ENCODE measurements at places on chromosomes 2 and 18.

GRCh38 chr2:21860907-21861306 is 737.1 kb downstream of the TDRD15 start:
- DNase-seq = no peak

DNA sequence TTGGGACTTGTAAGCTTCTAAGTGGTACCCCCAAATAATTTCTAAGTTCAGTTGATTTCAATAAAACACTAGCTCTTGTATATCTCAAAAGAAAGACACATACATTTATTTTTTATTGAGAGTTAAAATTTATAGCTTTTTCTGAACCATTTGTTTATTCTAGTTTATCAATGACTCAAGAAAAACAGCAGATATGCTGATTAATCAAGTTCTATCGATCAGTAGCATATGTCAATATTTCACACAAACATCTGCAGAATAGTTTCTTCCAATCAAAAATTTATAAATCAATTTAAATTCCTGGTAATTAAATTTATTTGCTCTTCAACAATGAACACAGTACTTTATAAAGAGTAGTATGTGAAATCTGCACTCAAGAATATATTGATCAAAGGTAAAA is 5.3 kb downstream of the FIGN start:
- no peak for DNase-seq

DNA sequence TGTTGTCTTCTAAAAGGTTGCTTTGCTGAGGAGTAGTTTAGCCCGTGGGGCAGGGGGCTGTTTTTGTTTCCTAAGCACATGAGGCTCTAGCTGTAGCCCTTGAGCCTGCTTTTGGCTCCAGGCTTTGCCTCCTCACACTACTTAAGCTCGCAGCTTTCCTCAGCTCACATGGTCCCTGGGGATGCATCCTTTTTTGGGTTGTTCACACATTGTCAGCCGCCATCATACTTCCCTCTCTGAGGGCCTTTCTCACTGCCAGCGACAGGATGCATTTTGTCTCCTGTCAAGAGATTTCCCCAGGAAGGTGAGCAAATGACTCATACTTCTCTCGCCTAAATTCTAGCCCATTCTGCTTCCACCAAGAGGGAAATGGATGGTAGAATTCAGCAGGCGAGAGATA is 279.5 kb upstream of the PKDCC start:
- DNase-seq = no peak

- DNase-seq = no peak
Measured at GRCh38 chr2:85935746-85936208, 47.0 kb upstream of the ST3GAL5 start.

DNA sequence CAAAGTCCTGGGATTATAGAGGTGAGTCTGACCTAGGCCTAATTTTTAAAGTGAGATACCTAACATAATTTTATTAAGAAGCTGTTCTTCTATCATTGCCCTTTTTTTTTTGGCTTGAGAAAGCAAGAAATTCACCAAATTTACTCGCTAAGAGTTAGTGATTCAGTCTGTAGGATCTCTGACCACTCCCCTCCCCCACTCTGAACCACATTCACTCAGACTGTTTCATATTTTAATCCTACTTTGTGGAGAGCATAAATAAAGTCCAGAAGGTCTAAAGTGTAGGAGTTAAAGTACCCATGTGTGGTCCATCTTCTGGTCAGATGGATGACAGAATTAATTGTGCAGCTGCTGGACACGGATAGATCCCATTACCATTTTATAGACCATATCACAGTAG is 115.8 kb upstream of the MGAT5 start:
- DNase-seq = no peak

DNA sequence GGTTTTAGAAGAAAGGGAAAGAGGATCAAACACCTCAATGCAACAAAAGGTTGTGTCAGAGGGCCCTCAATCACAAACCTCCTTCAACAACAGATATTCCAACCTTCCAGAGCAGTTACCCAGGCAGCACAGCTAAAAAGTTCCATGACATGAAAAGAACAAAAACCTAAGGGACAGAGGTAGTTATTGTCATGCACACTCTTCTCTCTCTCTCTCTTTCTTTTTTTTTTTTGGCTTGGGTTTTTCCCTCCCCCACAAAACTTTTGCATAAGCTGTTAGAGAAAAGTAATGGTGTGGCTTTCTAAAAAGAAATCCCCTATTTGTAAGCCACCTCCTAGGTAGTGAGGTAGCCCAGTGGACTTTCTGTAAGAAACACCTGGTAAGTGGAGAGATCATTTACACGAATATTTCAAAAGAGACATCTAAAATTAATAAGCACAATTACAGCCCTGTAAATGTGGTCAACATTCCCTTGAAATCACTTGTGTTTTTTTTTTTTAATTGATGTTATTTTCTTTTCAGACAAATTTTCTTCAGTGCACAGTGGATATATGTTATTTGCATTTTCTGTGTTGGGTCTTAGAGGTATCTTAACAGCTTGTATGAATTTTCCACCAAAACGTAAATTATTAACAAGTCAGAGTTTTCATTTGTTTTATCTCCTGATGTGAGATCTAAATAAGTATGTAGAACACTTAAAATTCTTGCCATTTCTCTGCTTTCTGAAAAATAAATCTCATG is 48.4 kb downstream of the ZEB2 start:
- DNase-seq = no peak

GRCh38 chr2:74502720-74503505 is 3.5 kb upstream of the LBX2 start:
- no peak for DNase-seq

DNA sequence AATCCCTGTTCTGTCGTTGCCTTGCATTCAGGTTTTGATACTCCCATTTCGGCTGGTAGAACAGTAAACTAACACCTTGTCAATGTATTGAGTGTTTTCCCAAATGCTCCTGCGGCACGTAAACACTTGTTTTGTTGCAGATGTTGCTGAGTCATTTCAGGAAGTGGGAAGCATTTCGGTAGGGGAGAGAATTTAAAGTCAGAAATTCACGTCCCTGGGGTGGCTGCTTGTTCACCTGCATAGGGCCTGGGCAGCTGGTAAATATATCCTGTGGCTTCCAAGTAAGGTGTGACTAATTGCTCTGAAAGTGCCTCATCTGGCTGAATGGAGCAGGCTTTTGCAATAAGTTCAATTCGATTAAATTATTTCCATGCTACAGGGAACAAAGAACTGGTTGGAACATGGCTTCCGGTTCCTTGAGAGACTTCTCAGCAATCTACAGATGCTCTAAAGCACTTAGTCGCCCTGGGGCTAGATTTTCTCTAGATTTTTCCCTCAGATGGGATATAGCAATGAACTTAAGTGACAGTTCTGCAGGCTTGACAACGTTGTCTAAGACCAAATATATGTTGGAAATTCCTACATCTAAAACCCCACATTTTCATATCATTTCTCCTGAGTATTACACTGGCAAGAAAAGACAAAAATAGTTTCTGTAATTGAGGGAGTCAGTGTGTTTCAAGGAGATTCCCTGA is 5.2 kb downstream of the GALR1 start:
- peak; percentile 16 for DNase-seq

- peak; percentile 23 for DNase-seq
Measured at GRCh38 chr18:55095584-55095983, 136.3 kb upstream of the CCDC68 start.

DNA sequence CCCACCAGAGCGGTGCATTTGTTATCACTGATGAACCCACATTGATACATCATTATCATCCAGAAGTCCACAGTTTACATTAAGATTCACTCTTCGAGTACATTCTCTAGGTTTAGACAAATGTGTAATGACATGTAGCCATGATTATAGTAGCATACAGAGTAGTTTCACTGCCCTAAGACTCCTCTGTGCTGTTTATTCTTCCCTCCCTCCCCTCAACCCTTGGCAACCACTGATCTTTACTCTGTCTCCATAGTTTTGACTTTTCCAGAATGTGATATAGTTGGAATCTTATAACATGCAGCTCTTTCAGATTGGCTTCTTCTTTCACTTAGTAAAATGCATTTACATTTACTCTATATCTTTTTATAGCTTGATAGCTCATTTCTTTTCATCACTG is 31.2 kb upstream of the GREB1L start:
- DNase-seq = no peak

DNA sequence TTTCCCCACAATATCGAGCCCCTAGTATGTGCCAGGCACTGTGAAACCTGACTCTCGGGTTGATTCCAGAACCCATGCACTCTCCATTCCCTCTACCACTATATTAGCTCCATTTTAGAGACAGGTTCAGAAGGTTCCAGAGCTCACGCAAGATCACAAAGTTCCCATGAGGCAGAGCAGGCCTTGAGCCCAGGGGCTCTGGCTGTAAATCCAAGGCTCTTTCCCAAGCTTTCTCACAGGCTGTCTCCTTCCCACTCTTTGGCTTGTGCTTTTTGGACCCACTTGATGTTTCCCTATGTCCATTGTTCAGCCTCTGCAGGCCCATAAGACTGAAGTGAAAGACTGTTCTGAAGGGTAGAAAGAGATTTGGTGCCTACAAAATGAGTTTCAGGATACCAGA is 15.7 kb downstream of the KIAA2012 start:
- DNase-seq = no peak

DNA sequence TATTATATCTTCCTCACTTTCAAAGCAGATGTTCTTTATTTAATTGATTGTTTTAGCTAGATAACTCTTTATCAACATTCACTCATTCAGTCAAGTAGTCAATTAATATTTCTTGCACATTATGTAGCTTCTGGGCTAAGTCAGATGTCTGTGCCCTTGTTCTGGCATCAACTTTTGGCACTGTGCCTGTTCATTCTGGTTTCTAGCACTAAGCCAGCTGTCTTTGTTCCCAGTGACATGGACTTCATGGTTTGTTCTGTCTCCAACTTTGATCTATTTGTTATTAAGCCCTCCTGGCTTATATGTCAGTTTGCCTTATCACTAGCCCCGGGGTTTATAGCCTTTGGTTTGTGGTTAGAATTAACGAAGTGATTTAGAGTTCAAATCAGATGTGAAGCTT is 247.9 kb upstream of the SYT4 start:
- DNase-seq = no peak

GRCh38 chr18:28143725-28144124 is 33.2 kb downstream of the CDH2 start:
- DNase-seq = no peak

GRCh38 chr18:58315041-58315440 is 271.0 kb downstream of the NEDD4L start:
- no peak for DNase-seq

DNA sequence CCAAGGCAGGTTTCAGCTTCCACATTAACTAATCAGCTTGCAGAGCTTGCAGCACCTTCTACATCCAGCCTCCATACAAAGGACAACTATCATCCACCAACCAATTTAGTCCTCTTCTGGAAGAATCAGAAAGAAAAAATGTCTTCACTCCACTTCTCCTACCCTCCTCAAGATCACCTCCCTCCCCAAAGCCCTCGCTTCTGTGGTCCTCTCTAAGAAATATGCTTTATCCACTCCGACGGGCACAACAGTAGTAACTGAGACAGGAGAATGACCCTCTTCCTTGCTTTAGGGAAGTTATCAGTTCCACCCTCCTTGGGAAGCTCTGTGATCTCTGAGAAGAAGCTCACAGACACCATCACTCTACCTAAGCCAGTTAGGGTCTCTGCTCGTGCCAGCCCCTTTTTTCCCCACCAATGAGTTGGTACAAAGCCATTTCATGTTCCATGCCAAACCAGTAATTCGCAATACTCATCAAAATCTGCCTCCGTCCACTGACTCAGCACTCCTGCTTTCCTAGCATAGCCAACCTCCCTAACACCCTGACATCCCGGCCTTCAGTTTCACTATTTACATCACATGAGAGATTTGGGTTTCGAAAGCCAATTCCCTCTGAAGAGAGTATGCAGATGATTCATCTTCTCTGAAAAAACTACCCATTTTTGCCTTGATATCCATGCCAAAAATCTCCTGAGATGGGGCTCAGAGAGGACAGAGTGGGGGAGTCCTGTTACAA is 114.1 kb upstream of the PKDCC start:
- no peak for DNase-seq

DNA sequence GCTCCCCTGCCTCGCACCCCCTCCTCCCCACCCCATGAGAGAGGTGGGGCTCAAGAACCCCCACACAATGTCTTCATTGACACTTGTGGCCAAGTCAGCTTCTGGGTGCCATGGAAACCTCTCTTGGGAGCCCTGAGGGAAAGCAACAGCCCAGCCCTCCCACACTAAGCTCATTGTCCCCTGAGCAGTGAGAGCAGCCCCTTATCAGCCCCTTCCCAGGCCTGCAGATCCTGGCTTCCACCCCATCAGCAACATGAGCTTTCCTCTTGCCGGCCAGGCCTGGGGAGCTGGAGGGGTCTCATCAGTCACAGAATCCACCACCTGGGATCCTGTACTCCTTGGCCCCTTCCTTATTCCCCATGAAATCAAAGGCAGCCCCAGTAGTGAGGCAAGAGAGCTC is 107.8 kb upstream of the ST3GAL5 start:
- no peak for DNase-seq

GRCh38 chr2:20138696-20139095 is 86.2 kb downstream of the SDC1 start:
- DNase-seq = no peak

- DNase-seq = no peak
Measured at GRCh38 chr18:75183973-75184493, 24.9 kb downstream of the PTGR3 start.

DNA sequence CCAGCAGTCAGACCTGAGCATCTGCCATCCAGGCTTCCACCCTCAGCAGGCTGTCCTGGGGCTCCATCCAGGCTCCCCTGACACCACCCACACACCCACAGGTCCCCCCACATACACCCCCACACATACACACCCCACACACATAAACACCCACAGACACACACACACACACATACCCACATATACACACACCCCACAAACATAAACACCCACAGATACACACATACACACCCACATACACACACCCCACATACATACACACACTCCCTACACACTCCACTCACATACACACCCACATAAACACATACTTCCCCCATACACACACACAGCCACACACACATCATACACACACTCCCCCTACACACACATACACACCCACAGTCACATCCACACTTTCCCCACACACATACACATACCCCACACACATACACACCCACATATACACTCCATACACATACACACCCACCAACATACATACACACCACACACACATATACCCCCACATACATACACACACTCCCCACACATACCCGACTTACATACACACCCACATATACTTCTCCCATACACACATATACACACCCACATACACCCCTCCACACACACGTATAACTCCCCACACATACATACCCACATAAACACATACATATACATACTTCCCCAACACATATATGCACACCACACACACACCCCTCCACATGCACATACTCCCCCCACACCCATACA is 183.3 kb upstream of the ETAA1 start:
- DNase-seq = no peak

DNA sequence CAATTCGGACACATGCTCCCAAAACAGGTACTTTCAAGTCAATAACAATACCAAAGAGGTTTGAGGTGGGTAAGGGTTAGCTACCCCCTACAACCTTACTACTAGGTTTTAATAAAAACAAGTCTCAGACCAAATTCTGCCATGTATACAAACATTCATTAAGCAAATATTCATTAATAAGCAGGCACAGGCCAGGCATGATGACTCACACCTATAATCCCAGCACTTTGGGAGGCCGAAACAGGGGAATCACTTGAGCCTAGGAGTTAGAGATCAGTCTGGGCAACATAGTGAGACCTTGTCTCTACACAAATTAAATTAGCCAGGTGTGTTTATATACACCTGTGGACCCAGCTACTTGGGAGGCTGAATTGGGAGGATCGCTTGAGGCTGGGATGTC is 11.7 kb upstream of the ELAC1 start:
- no peak for DNase-seq

Data from NCI-H748 treated with DMSO at 0.1 percent for 48 hours (cell line).